ENCODE measurements at places on chromosomes 3 and 15. TPM values are rescaled to one million over a fixed set of nuclear protein-coding genes. Genes with fewer than 3 reads are reported as not detected.
A peak's percentile ranks its signal among the peaks of the same experiment; 100 is the strongest.

- DNase-seq, result no peak
These were observed 1.0 kb downstream of the PIGZ start for GRCh38 chr3:196967412-196968232.

- no peak for DNase-seq
These were observed 204.6 kb upstream of the NR2F2 start for GRCh38 chr15:96125721-96126415.

- DNase-seq, result no peak
These were observed 35.7 kb upstream of the PHLDB2 start for GRCh38 chr3:111823341-111823855.

DNA sequence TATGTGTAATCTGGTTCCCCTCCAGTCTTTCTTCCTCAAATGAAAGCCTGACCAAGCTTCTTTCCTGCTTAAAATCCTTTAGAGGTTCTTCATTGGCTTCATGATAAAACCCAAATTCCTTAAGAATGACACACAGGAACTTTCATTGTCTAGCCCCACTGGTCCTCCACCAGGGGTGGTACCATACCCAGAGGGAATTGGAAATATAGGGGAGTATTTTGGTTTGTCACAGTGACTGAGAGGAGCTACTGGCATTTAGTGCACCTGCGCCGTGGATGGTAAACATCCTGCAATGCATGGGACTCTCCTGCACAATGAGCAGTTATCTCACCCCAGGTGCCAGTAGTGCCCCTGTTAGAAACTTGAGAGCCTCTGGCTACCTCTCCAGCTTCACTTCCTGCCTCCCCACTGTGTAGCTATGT lies 10.8 kb downstream of the ZWILCH start:
- no peak for DNase-seq

DNA sequence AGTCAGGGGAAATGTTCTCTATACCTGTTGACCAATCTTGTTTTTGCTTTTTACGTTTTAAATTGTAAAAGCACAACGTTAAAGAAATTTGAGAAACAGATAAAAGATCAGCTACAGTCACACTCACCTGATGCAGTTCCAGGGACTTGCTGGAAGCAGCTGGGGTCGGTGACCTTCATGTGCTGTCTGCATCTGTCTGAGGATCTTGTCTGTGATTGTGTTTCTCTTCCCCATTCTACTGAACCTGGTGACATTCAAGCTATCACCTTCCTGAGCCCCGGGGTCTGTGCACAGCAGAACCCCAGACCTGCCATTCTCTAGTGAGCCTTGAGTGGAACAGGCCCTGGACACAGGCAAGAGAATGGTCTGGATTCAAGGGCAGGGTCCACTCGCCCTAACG lies 66.4 kb upstream of the SIAH2 start:
- no peak for DNase-seq

DNA sequence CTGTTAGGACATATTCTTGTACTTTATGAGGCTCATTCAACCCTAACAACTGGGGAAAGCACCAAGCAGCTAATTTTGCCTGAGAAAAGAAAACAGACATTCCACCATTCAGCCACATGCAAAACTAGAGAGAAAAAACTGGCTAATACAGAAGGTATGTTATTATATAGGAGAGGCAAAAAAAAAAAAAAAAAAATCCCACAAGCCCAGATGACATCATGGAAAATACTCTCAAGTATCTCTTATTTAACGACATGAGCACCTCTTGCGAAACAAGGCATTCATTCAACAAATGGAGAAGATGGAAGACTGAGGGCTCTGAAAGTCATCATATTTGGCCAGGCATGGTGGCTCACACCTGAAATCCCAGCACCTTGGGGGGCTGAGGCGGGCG lies 61.5 kb downstream of the PRICKLE2 start:
- DNase-seq, result no peak

GRCh38 chr3:146189519-146190173 lies 28.7 kb upstream of the PLOD2 start:
- peak; percentile 42 for DNase-seq

- no peak for DNase-seq
These were observed 26.8 kb downstream of the ESYT3 start for GRCh38 chr3:138461246-138461645.

GRCh38 chr15:31238906-31239305 lies 87.7 kb upstream of the KLF13 start:
- DNase-seq, result no peak

DNA sequence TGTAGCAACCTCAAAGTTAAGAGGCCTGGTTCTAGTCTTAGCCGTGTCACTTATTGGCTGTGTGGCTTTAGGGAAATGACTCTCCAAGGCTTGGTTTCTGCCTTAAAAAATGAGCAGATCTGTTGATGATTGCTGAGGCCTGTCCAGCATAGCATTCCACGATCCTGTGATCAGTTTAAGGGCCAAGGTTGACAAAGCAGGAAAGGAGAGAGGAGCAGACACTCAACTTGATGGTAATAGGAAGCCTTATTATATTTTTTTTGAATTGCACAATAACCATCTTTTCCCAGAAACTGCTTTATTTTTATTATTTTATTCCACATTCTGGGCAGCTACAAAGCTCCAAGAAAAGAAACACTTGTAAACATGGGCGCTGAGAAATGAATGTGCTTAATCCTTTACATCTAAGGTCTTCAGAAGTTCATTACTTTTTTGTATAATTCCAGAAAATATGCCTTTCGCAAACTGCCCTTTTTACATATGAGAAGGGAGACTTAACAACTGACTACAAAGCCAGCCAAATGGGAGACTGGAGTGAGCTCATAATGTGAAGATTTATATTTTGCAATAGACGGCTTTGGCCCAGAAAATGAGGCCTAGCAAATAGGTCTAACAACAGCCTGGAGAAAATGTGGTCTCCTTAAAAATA lies 241.0 kb downstream of the ATP8B4 start:
- DNase-seq, result no peak

GRCh38 chr15:25022233-25022632 lies 67.4 kb downstream of the SNRPN start:
- DNase-seq, result no peak

DNA sequence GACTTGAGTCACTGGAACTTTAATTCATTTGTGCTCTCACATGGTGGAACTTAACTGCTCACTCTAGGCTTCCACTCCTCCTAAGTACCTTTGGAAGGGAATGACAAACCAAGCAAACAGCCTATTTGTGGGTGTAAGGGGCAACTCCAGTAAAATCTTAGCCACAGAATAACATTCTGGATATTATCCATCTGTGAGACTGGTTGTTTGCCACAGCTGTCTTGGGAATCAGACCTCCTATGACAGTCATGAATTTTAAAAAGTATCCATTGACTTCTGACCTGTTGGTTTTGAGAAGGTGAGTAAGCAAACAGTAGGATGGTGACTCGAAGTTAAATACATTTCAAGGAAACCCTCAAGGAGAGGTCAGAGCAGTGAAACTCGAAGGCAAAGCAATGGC lies 147.3 kb upstream of the CDIN1 start:
- DNase-seq, result no peak

- no peak for DNase-seq
These were observed 10.1 kb downstream of the SEMA3F start for GRCh38 chr3:50164984-50165909.

DNA sequence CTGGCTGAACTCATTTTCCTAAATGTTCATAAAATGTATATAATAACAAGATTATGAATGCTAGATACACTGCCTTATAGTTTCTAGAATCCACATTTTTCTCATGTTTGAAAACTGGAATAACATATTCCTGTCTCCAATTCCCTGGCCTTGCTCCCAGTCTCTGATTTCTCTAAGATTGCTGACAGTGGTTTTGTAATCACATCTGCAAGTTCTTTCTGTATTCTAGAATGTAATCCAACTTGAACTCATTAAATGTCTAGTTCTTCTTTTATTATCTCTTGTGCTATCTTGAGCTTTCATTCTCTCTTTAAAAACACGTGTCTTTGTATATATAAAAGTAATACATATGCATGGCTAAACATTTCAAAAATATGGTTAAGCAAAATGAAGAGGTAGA lies 215.2 kb upstream of the ADAMTS9 start:
- DNase-seq, result no peak

- DNase-seq, result no peak
These were observed 48.7 kb downstream of the PRKAR2A start for GRCh38 chr3:48798998-48799397.

DNA sequence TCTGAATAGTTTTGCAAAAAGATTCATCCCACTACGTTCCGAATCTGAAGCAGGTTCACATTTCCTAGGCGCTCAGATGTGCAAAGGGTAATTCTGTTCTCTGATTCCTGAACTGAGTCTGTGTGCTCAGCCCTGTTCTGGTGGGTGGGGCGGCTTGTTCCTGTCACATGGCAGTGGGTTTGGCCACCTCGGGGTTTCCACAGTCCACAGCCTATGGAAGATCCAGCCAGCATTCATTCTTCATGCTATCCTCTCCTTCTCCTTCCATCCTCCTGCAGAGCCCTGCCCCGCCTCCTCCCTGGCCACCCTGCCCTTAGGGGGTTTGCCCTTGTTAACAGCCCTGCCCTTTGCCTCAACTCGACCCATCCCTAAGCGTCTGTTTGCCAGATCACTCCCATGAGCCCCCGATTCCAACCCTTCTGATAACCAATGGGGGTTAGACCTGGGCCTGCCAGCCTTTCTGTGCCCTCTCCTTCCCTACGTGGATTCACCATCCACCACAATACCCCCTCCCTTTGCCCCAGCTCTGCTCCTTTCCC lies 31.0 kb downstream of the PRR20G start:
- DNase-seq, result no peak

- DNase-seq, result no peak
These were observed 4.7 kb upstream of the HYKK start for GRCh38 chr15:78502641-78503040.

GRCh38 chr3:88235102-88235501 lies 85.3 kb downstream of the C3orf38 start:
- no peak for DNase-seq

GRCh38 chr3:16264174-16264707 lies 502 bp downstream of the DPH3 start:
- no peak for DNase-seq

- DNase-seq, result no peak
These were observed 166.3 kb downstream of the VGLL4 start for GRCh38 chr3:11477407-11477911.

GRCh38 chr3:155847993-155848392 lies 6.2 kb downstream of the SLC33A1 start:
- DNase-seq, result no peak

DNA sequence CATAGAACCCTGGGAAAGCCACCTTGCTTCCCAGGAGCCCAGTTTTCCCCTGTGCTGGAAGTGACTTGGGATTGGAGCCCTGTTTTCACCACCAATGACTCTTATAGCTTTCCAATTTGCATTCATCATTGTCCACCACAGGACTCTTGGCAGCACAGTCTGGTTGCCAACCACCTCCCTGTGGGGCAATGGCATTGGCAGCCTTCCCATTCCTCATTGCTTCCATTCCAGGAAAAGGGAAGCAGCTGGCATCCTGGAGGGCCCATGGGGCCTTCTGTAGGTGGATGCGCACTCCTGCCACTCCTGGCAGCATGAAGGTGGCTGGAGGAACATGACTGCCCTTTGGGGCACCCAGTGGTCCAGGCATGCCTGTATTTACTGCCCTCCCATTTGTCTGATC lies 57.7 kb downstream of the FEM1B start:
- DNase-seq, result peak; percentile 26

DNA sequence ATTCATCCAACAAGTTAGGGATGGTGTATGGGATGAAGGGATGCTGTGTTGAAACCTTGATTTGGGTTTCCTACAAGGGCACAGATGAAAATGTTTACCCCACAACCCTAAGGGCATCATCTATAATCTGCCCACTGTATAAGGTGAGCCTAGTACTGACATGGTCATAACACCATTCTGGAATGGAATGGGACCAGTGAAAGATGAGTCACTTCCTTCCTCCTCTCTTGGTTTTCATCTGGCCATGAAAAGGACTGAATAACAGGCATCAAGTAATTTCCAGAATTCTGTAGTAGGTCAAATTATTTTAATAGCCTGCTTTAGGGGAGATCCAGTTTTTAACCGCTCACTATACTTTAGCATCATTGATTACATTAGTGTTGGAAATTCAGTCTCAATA lies 538.6 kb downstream of the NR2F2 start:
- DNase-seq, result no peak

GRCh38 chr15:63038926-63039673 lies 3.4 kb upstream of the TPM1 start:
- DNase-seq, result no peak

- no peak for DNase-seq
These were observed 22.6 kb downstream of the SRP14 start for GRCh38 chr15:40016224-40016865.

- no peak for DNase-seq
These were observed 516.1 kb downstream of the MECOM start for GRCh38 chr3:169147238-169148008.

DNA sequence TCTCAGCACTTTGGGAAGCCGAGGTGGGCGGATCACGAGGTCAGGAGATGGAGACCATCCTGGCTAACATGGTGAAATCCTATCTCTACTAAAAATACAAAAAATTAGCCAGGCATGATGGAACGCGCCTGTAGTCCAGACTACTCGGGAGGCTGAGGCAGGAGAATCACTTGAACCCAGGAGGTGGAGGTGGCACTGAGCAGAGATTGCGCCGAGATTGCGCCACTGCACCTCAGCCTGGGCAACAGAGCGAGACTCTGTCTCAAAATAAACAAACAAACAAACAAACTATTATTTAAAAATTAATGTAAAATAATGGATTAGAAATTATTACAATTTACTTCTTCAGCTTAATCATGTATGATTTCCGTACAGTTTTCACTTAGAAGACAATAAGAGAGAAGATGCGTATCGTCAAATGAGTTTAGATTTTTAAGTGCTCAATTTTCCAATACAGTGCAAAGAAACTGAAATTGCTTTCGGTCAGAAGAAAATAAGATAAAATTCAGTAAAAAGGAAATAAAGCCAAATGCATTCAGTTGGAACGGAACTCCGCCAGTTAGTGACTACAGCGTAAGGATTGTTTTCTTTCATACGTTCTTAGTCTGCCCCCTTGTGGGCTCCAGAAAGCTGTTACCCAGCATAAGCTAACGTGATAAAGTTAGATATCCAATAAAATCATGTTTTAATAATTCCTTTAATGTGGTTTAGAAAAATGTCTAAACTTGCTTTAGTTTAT lies 24.8 kb downstream of the AADAC start:
- peak; percentile 6 for DNase-seq

DNA sequence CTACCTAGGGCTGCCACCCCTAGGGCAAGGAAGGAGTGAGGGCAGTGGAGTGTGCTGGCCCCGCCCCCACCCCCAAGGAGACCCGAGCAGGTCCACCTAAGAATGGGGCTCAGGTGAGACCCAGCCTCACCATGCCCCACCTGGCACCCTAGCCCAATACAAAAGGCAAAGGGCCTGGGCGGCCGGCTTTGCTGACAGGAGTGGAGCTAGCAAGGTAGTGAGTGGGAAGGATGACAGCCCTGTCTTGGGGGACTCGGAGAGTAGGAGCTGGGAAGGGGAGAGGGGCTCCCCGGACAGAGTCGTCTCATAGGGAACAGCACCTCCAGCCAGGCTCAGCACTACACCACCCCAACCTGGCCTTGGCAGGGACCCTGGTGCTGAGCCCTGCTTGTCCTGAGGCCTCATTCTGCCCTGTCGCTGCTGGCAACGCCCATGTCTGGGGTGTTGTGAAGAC lies 12.1 kb downstream of the C15orf39 start:
- DNase-seq, result no peak

Gene TRAIP
- 2.0 TPM for total RNA-seq

Gene OIP5
- total RNA-seq, result 2.4 TPM

Gene IP6K1
- 51.4 TPM for total RNA-seq

Gene ZBED2
- not detected for total RNA-seq

Gene GOLGA6L4
- total RNA-seq, result 2.4 TPM

Gene FHIT
- 1.6 TPM for total RNA-seq

Gene B3GALNT1
- total RNA-seq, result 152 TPM

Gene CCNB2
- total RNA-seq, result 4.9 TPM

Gene ZNF620
- total RNA-seq, result 13.9 TPM

Gene AMT
- 1.6 TPM for total RNA-seq

Gene CCDC54
- not detected for total RNA-seq

Gene OR5H2
- total RNA-seq, result not detected

Gene EPB42
- total RNA-seq, result 2.0 TPM

Gene SLC26A6
- total RNA-seq, result 4.1 TPM

Data from frontal cortex (tissue), 4 donors.